CD4-positive, alpha-beta T cell treated with Interleukin-2 at 100 ng/mL for 4 hours (primary cell): ENCODE measurements at places on chromosomes 5 and 9.

DNA sequence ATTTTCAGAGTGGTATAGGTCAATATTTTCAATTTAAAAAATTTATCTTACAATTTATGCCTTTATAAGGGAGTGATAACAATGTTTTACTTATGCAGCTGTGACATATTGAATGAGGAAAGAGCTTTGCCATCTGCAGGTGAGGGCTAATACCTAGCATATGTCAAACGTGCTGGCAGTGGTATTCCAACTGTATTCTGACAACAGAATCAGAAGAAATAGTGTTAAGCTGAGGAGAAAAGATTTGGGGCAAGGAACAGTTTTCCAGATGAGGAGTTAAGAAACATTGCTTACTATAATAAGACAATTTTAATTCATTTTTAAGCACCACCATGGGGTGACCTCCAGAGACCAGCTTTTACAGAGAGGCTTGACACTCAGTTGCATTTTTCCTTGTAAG, 267.8 kb upstream of the ZNF608 start:
- no peak for DNase-seq

DNA sequence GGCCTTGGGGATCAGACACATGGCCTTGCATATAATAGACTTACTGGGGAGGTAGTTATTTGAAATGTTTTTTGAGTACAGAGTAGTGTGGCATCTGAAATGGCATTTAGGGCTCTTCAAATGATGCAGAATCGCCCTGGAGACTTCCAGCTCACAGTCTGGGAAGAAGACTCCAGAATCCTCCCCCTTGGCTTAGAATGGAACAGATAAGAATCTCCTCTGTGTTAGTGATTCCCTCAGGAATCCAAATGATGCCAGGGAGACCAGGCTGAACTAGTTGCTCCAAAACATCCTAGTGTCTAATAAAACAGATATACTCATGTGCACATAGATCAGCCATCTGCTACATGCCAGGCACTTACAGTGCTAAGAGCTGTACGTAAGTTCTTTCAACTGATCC, 38.6 kb upstream of the SMC5 start:
- DNase-seq, result no peak

DNA sequence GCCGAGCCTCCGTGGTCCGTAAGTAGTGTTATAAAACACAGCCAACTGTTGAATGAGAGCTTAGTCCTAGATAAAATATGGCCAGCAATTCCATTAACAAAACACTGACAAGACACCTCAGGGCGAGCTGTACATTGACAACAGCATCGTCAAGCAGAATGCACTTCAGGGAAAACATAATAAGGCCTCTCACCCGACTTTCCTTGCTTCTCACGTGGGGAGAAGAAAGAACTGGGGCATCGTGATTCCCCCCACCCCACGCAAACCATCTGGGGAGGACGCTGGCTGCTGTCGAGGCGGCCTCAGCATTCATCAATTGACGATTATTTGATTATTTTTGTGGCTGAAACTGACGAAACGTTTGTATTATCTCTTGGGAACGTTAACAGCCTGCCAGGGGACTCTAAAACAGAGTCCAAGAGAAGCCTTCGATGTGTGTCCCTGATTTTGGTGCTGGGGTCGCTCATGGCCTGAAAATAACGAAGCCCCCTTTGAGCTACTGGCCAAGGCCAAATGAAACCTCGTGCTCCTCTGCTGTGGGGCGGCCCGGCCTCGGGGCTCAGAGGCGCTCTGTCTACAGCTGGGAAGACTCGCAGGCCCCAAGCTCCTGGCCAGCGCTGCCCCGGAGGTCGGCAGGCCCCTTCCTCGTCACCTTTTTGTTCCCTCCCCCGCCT, 464 bp downstream of the GDF9 start:
- DNase-seq, result no peak

DNA sequence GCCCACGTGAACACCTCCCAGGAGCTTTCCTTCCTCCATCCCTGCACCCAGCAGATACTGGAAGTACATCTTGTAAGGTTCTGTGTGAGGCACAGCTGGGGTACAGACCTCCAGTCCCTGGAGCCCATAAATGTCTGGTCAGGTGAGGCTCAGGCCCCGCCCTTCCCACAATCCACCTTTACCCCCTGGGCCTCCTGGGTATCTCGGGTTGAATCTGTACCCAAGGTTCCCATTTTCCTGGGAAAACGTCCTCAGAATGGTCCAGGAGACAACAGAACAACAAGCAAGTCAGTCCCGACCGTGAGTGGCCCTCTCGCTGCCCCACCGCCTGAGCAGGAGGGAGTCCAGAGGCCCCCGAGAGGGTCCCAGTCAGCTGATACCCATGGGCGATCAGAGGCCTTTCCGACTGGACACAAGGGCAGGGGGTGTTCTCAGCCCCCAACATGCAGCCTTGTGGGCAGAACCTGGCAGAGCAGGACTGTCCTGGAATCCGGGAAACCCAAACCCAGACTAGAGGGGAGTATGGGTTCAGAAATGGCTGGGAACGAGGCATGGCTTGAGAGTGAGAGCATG, 4.3 kb downstream of the SPATA31E1 start:
- no peak for DNase-seq

- DNase-seq, result no peak
Observed at GRCh38 chr5:92777421-92777820, 803.6 kb downstream of the NR2F1-AS1 start.

DNA sequence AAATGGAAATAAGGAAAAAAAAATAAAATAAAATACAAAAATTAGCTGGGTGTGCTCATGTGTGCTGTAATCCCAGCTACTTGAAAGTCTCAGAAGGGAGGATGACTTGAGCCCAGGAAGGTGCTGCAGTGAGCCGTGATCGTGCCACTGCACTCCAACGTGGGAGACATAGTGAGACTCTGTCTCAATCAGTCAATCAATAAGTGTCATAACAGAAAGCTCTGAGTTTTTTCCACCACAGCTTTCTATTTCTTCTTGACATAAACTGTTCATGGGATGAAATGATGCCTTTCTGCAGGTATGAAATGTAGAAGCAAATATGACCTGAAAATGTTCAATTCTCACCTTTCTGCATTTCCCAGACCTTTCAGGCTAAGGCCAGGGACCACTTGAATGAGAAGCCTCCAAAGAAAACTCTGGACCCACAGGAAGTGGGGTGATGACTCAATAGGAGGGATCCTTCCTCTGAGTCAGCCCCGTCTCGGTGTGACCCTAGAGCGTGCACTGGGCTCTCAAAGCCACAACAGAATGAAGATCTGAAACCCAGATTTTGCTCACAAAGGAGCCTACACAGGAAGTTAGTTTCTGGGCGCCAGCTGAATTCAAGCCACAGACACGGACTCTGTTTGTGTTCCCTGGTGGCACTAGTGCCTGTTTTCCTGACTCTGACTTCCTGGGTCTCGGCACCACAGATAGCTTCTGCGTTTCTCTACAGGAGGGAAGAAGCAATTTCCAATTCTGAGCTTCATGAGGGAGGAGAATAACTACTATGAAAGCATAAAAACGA, 62.0 kb downstream of the ANKH start:
- DNase-seq, result peak; percentile 84

- DNase-seq, result no peak
Observed at GRCh38 chr9:31137176-31138160, 1247.0 kb upstream of the ACO1 start.

GRCh38 chr5:2674456-2674855, 77.0 kb downstream of the IRX2 start:
- DNase-seq, result no peak

DNA sequence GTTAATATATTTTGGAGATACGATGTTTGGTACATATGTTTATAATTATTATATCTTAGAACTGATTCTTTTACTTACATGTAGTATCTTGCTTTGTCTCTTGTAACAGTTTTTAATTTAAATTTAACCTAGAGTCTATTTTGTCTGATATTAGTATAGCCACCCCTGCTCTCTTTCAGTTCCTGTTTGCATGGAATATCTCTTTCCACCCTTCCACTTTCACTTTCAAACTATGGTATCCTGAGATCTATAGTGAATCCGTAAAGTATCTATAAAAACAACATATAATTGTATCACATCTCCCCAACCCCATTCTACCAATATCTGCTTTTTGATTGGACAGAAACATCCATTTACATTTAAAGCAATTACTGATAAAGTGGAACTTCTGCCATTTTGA, 7.2 kb downstream of the IRGM start:
- DNase-seq, result no peak

- no peak for DNase-seq
Observed at GRCh38 chr9:98790134-98790841, 6.1 kb downstream of the ANKS6 start.

DNA sequence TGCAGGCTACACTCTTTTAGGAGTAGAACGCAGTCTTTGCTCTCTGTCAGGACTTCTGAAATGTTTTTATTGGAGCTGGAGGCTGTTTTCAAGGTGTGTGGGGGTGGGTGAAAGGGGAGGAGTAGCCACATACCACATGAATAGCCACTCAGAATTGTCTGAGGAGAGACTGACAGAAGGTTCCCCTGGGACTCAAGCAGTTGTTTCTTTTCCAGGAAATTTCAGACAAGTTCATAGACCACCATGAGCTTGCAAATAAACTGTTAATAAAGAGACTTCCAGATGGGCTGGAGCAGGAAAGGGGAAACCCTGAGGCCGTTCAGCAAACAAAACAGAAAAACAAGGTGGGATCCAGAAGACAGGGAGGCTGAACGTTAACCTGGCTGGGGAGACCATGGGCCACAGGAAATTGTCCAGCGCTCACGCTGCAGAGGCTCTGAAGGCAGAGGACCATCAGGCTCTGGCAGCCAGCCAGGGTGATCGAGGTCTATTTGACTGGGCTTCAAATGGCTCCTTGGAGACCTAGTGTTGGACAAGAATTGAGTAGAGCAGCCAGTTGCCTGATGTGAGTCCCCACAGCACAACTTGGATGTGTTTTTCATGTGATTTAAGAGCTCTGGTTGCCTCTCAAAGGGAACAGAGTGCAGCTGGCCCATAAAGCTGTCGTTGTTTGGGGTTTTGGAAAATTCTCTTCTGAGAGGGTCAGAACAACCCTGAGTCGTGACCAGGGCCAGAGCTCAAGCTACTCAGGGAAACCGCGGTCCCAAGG, 159.2 kb upstream of the RAI14 start:
- DNase-seq, result no peak

DNA sequence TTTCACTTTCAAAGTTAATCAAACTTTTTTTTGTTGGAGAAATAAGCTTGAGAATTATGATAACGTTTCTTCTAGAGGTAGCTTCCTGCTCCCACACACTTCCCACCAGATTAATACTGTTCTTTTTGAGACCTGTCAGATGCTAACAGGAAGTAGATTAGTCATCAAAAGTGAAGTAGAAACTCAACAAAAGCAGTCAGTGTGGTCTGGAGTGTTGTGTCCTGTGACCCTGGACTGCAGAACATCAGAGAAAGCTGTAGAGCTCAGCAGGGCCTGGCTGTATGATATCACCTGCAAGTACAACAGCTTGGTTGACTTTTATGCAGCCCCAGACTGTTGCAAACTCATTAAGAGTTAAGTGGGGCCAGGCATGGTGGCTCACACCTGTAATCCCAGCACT, 495.7 kb upstream of the CYLC2 start:
- no peak for DNase-seq
